Heart left ventricle (tissue), 16 donors: ENCODE measurements at places on chromosomes 5 and 9.
A peak's percentile ranks its signal among the peaks of the same experiment; 100 is the strongest.

DNA sequence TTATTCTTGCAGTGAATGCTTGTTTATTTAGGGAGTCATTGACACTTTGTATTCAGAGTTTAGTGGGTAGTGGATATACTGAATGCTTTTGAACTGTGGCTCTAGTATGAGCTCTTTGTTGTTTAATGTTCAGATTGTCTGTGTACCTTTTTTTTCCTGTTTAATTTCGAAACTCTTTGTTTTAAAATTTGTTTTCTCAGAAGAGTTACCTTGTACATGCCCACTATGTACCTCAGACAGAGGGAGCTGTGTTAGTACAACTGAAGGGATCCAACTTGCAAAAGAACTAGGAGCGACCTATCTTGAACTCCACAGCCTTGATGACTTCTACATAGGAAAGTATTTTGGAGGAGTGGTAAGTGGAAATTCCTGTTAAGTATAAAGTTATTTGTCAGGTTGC lies 17.0 kb downstream of the RHOBTB3 start:
- no peak for DNase-seq

DNA sequence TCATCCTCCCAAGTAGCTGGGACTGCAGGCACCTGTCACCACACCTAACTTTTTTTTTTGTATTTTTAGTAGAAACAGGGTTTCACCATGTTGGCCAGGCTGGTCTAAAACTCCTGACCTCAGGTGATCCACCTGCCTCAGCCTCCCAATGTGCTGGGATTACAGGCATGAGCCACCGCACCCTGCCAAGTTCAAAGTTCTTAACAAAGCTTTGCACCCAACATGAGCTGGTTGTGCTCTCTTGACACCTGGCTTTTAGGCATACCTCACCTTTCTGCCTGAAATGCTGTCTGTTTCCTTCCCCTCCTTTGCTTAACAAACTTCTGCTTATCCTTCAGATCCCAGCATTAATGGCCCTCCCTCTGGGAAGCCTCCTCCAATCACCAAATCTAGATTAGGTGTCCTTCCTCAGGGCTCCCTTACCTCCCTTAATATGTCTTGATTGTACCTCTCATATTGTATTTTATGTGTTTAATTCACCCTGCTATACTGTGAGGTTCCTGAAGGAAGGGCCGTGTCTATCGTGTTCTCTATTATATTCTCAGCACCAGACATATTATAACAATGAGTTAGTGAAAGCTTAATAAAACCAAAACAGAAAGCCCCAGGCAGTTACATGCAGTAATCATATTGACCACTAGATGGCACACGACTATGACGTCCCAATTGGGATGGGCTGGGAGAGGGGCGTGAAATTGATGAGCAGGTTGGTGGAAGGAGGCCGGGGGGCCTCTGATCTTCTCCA lies 62.9 kb upstream of the PPARGC1B start:
- DNase-seq: no peak

DNA sequence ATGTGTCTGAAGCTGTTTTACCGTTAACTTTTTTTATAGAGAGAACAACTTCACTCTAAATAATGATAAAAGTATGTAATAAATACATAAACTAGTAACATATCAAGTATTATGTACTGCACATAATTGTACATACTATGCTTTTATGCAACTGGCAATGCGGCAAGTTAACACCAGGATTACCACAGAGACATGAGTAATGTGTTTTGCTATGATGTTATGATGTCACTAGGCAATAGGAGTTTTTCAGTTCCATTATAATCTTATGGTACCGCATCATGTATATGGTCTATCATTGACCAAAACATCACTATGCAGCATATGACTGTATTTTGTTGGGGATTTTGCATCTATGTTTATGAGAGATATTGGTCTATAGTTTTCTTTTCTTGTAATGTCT lies 326.4 kb upstream of the TARS1 start:
- DNase-seq: no peak

DNA sequence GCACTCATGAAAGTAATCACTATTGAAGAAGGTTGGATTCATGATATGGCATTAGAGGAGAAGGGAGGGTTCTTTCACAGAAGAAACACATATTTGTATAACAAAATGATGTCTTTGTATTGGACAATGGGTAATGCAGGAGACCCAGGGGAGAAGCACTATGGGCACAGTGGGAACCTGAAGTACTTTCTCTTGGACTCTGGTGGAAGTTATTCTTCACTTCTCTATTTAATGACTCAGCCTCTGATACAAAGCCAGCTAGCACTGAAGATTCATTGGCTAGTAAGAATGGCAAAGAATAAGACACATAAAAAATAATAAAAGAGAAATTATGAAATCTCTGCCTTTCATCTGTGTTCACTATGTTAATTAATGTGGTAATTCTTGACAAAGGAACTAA lies 149.9 kb upstream of the PRR16 start:
- no peak for DNase-seq

DNA sequence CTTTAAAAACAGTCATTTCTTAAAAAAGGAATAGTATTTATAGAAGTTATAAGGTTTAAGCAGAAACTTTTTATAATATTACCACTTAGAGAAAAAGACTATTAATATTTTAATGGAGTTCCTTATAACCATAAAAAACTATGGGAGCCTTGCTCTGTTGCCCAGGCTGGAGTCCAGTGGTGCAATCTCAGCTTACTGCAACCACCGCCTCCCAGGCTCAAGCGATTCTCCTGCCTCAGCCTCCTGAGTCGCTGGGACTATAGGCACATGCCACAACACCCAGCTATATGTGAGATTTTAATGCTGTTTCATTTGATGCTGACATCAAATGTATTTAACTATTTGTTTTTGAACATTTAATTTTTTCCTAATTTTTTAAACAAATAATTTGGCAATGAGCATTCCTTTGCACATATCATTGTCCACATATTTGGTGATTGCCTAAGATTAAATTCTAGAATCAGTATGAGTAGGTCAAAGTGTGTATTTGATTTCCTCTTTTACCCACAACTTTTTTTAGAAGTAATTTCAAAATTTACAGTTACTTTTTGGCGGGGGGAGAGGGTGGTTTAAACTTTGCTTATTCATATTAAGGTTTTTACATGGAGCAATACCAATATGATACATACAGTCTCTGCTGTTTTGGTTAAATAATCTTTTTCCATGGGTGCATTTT lies 235.5 kb downstream of the ARHGEF28 start:
- no peak for DNase-seq

DNA sequence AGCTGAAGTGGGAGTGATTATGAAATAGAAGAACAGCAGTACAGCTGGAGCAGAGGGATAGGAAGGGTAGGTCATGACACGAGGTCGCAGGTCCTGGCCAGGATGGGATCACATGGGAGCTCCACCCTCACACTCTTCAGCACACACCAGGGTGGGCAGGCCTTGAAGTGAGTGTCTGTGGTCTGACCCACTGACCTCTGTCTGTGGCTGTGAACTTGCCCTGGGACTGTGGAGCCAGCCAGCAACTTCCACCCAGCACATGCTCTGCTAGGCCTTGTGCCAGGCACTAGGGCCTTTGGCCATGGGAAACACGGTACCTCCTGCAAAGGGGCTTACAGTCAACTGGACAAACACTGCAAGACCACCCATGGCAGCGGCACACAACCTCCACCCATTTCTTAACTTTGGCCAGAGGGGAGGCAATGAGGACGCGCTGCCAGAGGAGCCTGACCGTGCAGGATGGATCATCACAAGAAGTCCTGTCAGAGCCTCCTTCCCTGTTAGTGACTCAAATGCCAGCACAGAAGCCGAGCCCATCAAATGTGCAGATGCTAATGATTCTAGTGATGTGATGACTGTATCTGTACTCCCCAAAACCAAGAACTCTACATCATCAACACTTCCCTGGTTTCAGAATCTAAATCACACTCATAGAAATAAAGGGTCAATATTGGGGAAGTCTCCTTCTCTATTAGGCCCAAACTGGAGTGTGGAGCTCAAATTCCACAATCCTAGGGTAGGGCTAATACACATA lies 113.6 kb downstream of the DPYSL3 start:
- DNase-seq: no peak

GRCh38 chr5:76818844-76819831 lies at the start of gene F2RL1:
Gene F2RL1 (plus strand): TSS chr5:76819030. CDS start chr5:76819183, 153 bp downstream.
- peak; percentile 70 for DNase-seq

- DNase-seq: no peak
Measured at GRCh38 chr5:40041452-40041851, 616.7 kb upstream of the DAB2 start.

DNA sequence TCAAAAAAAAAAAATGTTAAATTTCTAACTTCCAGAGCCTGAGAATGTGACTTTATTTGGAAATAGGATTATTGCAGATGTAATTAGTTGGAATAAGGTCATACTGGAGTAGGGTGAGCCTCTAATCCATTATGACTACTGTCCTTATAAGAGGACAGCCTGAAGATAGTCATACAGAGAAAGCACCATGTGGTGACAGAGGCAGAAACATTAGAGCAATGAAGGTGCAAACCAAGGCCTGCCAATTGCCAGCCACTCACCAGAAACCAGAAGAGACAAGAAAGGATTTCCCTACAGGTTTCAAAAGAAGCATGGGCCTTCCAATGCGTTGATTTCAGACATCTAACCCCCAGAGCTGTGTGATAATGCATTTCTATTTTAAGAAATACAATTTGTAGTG lies 659.2 kb upstream of the CHD1 start:
- DNase-seq: no peak

DNA sequence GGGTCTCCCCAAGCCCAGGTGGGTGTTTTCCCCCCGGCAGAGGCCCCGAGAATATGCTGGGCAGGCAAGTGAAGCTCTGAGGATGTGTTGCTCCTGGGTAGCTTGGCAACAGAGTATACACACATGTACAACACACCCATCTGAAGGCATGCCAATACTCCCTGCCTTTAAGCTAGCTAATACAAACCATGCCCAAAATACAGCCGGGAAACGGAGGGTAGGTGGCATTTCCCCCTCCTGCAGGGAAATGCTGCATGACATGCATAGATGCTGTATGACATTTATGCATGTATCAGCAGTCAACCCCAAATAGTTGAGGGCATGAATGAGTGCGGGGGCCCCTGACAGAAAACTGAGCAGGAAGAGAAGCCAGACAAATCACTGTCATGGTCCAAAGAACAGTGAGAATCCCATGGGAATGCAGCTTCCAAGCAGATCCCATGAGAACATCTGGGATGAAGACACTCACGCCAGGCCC lies 614.1 kb downstream of the EBF1 start:
- DNase-seq: no peak

DNA sequence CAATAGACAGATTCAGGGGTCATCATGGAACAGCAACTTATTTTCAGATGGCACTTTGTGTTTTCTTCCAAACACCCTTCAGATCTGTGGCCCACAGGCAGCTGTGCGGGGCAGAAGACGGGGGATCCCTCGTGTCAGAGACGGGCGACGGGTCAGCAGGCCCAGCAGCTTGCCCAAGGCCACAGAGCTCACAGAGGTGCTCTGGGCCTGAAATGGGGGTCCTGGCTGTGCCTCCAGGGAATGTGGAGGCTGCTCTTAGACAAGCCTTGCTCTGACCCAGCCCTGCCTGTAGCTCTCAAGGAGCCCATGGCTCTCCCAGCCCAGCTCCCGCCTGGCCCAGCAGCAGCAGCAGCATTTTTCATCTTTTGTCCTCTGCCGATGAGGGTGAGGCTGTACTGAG lies 40.9 kb upstream of the SARDH start:
- peak; percentile 39 for DNase-seq

DNA sequence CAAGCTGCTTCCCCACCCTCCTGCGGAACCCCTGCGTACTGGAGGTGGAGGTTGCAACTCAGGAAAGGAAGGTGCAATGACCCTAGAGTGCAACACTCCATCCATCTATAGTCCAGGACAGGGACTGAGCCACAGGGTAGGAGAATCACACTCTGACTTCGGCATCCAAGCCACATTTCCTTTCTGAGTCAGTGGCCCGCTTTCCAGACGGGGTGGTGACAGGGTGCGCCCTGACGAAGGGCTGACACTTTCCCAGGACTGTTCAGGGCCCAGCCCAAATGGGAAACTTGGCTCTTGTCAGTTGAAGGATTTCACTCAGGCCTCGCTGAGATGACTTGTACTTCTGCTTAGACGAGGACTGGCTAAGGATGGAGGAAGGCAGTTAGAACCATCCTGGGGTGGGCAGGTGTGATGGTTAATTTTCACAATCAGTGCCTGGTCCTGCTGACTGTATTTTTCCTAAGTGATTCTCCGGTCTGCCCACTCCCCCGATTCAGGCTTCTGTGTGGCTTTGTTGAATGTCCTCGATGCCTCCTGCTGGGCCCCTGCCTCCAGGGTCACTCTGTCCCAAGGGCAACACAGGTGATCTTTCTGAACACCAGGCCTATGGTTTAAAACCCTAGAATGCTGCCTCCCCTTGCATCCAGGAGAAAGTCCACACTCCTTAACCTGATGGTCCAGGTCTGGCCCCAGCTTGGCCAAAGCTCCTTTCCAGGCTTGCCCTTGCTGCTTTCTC lies 228.1 kb downstream of the FSTL4 start:
- DNase-seq: no peak

DNA sequence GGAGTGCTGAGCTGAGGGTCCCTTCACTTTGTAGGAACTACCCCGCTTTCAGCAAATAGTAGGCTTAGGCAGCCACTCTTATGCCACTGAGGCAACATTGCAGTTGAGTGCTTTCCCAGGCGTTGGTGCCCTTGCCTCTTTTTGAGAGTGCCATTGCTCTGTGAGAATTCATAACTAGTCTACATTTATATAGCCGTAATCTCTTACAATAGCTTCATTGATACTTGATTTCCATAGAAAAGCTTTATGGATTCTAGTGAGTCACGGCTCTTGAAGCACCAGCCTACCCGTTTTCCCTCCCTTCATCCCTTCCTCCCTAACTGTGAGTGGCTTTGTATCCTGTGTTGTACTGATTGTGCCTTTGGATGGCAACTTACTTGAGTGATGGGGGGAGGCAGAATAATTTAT lies 283.9 kb downstream of the AOPEP start:
- no peak for DNase-seq

- DNase-seq: peak; percentile 85
Measured at GRCh38 chr9:113602126-113603047, 138.9 kb downstream of the RGS3 start.

GRCh38 chr9:135906291-135907005 lies 898 bp downstream of the CAMSAP1 start:
- no peak for DNase-seq

- no peak for DNase-seq
Measured at GRCh38 chr9:87959916-87960581, 14.3 kb downstream of the CDK20 start.

GRCh38 chr5:144659634-144660227 lies 489.1 kb downstream of the KCTD16 start:
- DNase-seq: no peak

DNA sequence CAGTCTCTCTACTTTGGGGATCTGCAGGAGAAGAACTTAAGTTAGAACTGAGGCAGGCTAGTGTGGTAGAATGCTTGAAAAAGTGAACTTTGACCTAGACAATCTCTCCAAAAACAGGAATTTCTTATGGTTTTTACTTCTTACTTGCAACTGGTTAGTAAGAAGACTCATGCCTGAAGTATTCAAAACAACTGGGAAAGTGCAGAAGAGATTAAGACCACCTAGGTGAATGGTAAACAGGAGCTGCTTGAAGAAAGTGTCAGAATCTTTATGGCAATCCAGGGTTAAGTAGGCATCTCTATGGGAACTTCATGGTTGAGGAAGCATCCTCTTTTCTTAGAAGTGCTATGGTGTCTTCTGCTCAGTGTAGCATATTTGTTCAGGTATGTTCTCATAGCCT lies 428.6 kb upstream of the TLE4 start:
- DNase-seq: no peak

GRCh38 chr9:72875221-72875620 lies 77.6 kb downstream of the ALDH1A1 start:
- DNase-seq: no peak

- DNase-seq: no peak
Measured at GRCh38 chr5:178330791-178331404, 98.3 kb upstream of the PHYKPL start.
